ENCODE measurements at places on chromosomes 11 and 22.

- no peak for DNase-seq
Observed at GRCh38 chr11:104763930-104764709, 134.1 kb downstream of the CASP12 start.

DNA sequence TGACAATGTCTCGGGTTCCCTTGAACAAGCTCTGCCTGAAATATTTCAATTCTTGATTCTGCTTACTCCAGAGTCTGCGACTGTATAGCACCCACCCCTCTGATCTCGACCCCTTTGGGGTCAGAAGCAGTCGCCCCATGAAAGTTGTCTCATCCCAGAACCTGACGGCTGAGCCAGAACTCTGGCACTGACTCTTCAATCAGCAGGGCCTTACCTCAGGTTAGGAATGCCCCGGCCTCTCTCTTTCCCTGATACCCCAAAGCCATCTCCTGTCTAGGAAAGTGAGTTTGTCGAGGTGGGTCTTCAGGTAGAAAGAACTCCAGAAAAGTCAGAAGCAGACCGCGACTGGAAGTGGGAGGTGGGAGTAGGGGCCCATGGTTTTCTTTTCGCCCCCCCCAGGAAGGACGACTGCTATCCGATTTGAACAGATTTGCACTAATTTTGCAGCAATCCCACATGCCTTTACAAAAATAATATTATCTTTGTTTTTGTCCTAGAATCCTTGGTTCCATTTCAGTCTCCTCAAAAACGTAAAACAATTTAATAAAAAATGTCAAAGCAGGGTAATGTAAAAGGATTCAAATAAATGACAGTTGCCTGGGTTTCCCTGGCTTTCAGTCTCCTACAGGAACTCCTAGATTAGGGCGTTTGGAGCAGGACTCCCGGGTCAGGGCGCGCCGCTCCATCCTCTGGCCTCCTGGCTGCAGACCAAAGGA, 898 bp upstream of the ROBO3 start:
- no peak for DNase-seq

DNA sequence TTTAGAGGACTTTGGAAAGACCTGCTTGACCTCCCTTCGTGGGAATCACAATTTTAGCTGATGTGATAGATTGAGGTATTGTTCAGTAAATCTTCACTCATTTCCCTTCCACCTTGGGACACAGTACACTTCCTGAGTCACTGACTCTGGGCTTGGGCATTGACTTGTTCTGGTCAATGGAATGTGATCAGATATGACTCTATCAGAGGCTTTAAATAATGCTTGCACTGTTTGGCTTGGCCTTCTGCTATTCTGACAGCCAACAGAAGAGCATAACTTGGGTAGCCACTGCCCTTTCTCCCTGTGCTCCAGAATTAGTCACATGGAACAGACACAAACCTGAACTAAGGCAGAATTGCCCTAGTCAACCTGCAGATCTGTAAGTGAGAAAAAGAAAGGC, 12.5 kb downstream of the PRR5L start:
- no peak for DNase-seq

DNA sequence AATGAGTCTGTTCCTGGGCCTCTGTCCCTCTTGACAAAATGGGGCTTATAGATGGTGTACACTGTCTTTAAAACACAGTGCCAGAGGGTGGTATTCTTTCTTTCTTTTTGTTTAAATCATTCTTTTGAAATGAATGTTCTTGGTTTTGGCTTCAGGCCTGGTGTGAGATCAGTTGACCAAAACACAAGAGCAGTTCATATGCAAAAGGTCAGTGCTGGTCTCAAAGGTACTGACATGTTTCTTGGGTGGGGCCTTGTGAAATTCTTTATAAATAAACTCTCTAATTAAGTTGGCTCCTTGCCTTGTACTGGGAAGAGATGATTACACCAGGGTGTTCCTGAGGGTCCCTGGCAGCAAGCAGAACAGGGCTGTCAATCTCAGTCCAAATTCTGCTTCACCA, 110.0 kb downstream of the FBXO7 start:
- no peak for DNase-seq

DNA sequence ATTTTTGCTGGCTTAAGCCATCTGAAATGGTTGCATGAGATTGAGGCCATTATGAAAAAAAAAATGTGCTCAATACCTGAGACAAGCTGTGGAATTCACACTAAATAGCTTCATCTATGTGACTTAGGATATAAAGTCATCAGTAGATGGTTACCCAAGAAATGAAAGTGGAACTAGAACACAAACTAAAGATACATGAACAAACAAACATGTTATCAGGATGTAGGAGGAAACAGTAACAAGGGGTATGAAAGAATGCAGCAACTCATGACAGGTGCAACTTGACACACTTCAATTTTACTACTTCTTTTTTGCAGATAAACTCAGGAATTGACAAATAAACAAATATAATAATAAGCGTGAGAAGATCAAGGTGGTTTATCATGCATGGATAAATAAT, 155.0 kb downstream of the WT1 start:
- DNase-seq: no peak
